Activated T-cell treated with anti-CD3 and anti-CD28 coated beads for 48 hours (primary cell): ENCODE measurements at places on chromosomes 6 and 20.

DNA sequence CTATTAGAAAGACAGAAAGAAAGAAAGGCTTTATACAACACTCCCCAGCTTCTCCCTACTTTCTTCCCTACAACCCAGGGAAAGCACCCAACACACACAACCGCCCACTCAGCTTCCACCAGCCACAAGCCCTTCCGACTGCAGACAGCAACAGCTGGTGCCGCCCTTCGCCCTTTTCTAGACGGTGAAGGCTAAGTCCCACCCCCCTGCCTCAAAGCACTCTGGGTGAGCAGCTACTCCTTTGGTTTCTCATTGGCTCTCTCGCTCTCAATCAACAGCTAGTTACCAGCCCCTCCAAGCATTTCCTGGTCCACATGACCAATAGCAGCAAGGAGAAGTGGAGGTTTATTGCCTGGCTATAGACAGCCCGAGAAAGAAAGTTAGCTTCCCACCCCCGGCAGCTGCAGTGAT, 230.1 kb upstream of the MOCS1 start:
- DNase-seq: no peak

DNA sequence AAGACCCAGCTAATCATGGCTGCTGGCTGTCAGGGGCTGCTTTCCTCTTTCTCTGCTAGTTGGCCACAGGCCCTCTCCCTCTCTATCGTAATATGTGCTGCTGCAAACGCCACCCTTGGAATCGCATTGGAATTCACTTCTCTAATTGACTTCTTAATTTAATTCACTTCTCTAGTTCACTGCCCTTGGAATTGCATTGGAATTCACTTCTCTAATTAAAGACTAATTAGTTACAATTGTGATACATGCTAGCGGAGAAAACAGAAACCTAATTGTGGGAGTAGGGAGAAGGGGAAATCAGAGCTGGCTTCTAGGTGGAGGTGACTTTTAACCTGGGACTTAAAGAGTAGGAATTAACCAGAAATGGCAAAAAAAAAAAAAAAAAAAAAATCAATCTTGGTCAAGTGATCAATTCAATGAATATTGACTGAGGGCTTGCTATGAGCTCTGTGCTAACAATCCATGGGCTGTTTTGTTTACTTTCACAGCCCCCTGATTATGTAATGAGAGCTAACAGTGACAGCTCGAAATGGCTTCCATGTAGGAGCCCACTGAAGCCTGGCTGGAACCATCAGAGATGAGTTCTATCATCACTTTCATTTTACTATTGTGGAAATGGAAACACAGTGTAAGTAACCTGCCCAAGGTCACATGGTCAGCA, 11.3 kb downstream of the ZFP64 start:
- no peak for DNase-seq

GRCh38 chr20:43752051-43752360, 25.2 kb upstream of the GTSF1L start:
- DNase-seq: no peak

GRCh38 chr6:111651185-111652034, 45.7 kb upstream of the TRAF3IP2 start:
- DNase-seq: no peak

- peak; percentile 26 for DNase-seq
These were observed 18.7 kb downstream of the ADRM1 start for GRCh38 chr20:62321521-62321948.

- no peak for DNase-seq
These were observed 683 bp upstream of the ARHGAP18 start for GRCh38 chr6:129710450-129711270.

DNA sequence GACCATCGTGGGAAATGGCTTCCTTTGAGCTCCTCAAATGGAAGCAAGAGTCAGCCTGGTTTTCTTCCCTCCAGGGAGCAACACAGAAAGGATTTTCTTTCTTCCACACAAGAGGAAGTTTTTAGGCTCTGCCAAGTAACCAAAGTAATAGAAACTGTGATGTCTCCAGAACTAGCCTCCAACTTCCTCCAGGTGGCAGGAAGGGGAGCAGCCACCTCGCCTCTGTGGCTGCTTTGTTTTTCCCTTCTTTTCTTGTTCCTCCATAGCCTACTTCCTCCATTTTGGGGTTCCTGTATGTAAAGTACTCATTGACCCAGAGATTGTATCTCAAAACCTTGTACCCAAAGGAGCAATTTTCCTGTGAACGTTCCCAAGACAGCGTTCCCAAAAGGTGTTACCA, 32.7 kb upstream of the CCR6 start:
- no peak for DNase-seq

GRCh38 chr20:728256-728944, 39.9 kb downstream of the SLC52A3 start:
- peak; percentile 58 for DNase-seq

DNA sequence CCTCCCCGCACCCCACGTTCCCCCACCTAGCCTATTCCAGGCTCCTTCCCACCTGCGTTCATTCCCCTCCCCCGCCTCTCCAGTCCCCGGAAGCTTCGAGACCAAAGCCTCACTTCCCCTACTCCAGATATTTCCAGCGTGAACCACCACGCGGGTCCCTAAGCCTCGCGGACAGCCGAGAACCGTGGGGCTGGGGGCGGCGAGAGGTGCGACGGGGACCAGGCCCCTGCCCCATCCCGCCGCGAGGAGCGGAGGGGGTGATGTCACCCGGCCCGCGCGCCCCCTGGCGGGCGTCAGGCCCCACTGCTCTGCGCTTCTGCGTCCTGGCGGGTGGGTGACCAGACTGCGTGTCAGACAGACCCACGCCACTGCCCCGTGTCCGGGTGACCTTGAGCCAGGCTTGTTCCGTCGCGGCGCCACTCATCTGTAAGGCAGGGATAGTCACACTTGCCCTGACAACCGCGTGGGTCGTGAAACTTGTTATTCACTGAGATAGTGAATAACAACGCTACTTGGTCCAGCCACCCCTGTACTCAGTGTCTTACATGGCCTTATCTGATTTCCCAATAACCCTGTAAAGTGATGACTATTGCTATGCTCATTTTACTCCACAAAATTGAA, 9.0 kb upstream of the HSP90AB1 start:
- peak; percentile 82 for DNase-seq
